ENCODE measurements at places on chromosomes 7 and 10. TPM values are rescaled to one million over a fixed set of nuclear protein-coding genes. Genes with fewer than 3 reads are reported as not detected.

GRCh38 chr7:38321515-38321944, 48.1 kb upstream of the TARP start:
- DNase-seq: no peak

MINDY4 gene
- 30.9 TPM for total RNA-seq

GRCh38 chr10:13253726-13254125, 19.6 kb upstream of the UCMA start:
- no peak for DNase-seq

DNA sequence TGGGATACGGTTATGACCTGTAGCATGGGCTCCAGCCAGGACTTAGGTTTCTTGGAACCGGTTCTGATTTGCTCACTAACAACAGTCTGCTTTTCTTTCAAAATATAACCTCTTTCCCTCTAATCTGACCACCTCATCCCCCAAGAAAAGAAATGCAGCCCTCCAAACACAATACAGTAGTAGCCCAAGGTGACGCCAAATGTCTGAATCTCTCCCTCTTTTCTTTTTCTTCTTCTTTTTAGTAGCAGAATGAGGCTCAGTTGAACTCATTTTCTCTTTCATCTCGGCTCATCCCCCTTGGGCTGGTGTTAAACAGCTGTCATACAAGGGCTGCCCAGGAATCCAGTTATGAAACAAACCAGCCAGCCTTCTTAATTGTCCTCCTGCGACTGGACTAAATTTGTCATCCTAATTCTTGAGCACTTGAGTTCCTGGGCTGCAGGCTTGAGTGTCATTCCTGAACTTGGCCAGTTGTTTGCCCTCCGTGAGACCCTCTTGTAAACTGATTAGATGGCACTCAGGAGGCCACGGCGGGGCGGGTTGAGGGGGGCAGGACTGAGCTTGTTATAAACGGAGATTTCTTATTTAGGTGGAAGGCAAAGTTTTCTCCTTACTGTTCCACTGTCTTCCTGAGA, 94.8 kb downstream of the SORCS3 start:
- no peak for DNase-seq

ENTPD1 gene
- total RNA-seq: 39.4 TPM

DNA sequence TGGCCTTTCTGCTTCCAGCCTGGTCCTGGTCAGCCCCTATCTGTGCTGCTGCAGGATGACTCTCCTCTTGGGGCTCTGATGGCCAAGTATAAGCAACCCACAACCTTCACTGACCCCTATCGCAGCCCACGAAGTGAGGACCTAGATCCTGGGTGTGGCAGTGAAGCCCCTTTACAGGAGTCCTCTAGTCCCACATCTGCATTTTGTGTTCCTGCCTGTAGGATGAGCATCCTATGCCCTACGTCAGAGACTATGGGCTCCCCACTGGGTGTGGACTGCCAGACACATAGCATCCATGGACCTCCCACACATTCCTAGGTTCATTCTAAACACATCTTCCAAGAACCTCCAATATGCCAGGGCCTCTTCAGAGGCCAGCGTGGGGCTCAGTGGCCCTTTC, 29.0 kb downstream of the ARHGAP22 start:
- DNase-seq: no peak

DNA sequence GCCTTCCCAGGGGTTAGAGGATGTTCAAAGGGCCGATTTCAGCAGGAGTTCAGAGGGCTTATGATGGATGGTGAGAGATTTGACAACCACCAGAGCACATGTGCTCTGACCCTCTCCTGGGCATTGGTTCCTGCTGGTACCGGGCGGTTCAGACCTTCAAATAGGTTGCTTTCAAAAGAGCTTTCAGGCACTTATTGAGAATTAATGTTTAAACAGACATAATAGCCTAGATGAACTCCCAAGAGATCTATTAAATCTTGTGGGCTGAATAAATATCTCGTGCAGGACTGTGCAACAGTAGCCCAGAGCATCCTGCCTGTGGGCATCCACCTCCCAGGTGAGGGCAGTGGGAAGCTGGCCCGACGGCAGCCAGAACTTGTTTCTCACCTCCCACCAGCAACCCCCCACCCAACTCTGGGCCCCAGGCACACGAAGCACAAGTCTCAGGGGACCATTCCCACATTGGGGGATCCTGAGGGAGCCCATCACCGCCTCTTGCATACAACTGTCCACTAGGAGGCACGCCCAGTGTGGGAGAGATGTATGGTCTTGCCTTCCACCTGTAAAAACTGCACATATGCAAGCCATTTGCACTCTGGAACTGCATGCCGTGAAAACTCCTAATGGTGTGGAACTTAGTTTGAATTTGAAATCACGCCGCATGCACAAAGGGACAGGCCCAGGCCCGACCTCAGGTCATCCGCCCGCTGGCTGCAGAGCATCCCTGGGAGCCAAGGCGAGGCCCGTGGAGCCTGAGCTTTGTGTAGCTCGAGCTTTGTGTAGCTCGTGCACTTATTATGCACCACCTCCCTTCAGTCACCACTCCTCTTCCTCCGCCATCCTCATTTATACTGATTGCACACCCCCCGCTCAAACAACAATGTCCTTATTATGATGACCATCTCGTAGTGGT, 147.8 kb downstream of the ADCY1 start:
- no peak for DNase-seq

GRCh38 chr7:15737601-15738000, 51.1 kb upstream of the MEOX2 start:
- DNase-seq: no peak

DNA sequence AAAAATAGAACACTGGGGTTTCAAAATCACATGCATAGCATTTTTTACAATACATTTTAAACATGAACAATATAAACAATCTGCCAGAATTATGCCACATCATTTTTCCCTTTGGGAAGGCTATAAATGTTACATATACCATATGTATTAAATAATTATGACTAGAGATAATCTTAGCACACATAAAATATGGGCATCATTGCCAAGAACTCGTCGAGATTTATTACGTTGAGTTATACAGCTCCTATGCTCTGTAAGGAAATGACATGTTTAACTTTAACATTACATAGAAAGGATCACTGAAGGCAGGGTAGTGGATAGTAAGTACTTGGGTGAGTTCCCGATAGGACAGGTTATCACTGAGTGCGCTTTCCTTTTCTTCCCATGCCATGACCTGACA, 267.8 kb downstream of the PARD3 start:
- no peak for DNase-seq

BCCIP gene
- total RNA-seq: 44.5 TPM

DNA sequence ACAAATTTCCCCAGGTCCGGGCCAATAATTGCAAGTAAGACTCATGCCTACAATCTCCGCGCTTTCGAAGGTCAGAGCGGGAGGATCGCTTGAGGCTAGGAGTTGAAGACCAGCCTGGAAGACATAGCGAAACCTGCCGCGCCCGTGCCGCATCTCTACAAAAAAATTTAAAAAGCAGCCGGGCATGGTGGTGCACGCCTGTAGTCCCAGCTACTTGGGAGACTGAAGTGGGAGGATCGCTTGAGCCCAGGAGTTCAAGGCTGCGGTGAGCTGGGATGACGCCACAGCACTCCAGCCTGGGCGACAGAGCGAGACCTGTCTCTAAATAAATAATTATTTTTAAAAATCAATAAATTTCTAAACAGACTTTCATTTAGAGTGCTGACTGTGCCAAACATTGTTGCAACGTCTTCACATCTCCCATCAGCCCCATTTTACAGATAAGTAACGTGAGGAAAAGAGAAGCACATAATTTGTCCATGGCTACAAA, 494 bp upstream of the CFAP43 start:
- DNase-seq: no peak

REPIN1 gene
- total RNA-seq: 40.6 TPM

KLF14 gene
- total RNA-seq: 0.72 TPM

AMPH gene
- 15.9 TPM for total RNA-seq

DNA sequence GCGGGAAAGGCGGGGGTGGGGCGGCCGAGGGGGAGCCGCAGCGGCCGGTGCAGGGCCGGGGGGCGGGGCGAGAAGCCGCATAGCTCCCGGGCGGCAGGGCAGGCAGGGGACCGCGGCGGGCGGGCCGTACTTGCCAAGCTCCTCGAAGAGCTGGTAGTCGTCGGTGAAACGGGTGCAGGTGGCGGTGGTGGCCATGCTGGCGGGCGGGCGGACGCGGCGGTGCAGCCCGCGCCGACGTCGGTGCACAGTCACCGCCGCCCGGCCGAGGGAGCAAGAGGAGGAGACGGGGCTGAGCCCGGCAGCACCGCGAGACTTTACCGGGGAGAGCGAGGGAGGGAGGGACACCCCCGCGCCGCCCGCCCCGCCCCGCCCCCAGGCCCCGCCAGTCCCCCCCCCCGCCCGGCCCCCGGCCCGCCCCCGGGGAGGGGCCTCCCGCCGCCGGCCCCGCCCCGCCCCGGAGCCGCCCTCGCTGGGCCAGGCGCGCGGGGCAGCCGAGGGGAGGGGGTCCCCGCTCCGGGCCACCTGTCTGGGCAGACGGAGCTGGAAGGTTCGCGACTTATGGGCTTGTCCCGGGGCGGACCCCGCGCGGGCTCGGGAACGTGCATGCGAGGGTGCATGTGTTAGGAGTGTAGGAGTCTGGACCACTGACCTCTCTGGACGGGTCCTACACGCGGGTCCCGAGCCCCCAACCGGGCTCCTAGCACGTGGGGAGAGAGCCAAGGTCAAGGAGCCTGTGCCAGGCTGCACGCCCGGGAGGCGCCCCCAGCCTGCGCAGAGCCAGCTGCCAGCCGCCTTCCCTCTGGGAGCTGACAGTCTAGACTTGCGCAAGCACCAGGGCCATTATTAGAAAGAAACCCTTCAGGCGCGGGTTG, at the start of gene CAMK2G:
TSS of gene CAMK2G (minus strand) at position 289 of the 872 bp plus-strand sequence. CDS start at position 195, 94 bp downstream.
- DNase-seq: no peak

HKDC1 gene
- not detected for total RNA-seq

COL28A1 gene
- 0.84 TPM for total RNA-seq

HOXA5 gene
- total RNA-seq: 27.1 TPM

GRCh38 chr7:17774248-17774647, 166.0 kb downstream of the SNX13 start:
- DNase-seq: no peak

All from omental fat pad (tissue), 4 donors.